Activated CD8-positive, alpha-beta memory T cell treated with anti-CD3 and anti-CD28 coated beads for 4 hours (primary cell): ENCODE measurements at places on chromosomes 3 and 15.

DNA sequence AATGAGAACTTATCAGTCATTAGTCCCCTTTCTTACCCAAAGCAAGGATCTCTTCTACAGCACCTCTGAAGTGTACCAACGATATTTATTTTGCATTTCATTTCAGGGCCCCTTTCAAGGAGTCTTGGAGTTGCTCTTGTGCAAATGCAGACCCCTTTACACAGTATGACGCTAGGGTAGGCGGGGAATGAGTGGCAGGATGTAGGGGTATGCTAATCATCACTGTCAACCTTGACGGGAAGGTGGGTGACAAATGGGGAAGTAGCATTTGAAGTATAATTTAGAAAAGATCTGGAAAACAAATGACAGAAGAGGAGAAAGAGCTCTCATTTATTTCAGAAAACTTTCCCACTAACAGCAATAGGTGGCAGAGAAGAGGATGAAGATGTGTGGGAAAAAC is 94.4 kb downstream of the LRRN1 start:
- no peak for DNase-seq

DNA sequence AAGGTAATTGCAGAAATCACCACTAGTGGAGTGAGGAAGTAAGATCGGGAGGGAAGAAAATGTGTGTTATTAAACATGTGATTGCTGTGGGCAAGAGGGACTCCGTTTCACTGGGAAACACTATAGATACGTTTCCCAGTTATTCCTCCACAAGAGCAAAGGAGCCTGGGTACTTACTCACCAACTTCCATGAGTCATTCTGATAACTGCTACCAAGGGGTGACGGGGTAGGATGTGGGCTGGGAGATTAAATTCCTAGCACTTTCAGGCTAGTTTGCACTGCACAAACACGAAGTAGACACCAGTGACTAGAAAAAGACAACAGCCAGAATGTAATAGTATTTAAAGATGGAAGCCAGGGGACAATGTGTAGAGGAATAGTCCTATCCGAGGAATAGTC is 812.9 kb upstream of the CFAP20DC start:
- DNase-seq, result no peak

- no peak for DNase-seq
Observed at GRCh38 chr3:185280572-185281365, 26.9 kb upstream of the EHHADH start.

DNA sequence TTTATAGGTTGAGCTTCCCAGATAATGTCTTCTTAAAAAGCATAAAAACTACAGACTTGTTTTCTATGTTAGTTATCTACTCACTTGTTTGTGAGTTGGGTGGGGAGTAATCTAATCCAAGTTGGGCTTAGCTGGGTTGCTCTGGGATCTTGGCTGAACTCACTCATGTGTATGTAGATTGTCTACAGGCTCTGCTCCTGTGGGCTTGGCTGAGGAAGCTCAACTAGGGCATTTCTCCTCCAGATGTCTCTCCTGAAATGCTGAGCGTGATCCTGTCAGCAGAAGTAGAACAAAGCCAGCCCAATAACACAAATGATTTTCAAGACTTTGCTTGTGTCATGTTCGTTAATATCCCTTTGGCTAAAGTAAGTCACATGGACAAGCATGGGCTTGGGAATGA is 17.3 kb downstream of the KCNH8 start:
- DNase-seq, result no peak

GRCh38 chr15:23403550-23403949 is 43.5 kb downstream of the GOLGA6L2 start:
- DNase-seq, result no peak

DNA sequence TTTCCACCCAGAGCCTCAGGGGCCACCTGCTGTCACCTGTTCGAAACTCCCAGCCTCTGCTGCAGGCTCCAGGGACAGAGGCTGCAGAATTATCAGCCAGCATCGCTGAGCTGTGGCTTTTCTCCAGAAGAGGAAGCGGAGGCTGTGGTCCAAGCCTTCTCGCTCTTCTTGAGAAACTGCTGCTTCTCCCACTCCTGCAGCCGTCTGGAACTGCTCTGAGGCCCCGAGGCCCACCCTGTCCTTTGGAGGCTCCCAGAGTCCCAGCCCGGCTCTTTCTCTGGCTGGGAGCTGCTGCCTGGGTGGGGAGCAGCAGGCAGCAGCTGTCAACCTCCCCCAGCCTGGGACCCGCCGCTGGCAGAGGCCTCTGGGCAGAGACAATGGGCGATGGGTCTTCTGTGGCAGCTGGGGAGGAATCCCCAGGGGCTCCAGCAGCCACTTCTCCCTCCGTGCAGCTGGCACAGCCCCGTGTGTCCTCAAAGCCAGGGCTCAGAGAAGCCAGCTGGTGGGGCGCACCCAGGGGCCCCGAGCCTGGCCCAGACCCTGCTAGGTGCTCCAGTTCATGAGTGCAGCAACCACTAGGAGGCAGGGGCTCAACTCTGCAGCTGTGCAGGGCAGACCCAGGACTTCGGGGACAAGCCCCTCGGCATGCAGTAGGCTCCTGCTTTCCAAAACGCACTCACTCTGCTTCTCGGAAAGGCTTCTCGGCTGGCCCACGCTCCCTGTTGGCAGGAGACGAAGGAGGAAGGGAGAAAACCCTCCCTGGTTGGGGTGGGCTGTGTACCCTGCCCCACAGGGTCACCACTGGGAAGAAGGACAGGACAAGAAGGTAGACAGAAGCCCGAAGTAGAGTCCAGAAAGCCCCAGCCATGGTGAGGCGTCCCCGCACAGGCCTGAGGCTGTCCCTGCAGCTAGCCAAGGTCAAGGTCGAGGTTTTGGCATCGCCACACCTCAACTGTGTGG is 49.9 kb upstream of the FURIN start:
- no peak for DNase-seq
